ENCODE measurements at places on chromosomes 12 and 14.

DNA sequence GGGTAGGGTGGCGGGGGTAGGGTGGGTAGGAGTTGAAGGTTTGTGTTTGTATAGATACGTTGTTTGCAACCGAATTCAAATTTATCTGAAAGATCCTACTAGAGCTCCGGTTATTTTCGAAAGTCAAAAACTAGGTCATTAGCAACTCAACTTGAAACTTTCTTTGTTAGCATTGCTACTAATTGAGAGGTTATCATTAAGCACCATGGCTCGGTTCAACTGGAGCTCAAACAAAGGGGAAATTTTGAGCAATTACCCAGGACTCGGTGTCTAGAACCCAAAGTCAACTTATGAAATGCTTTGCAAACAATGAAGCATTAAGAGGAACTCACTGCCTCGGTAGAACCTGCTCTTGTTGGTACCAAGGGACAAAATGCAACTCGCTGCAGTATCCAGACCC is 207.7 kb downstream of the BCAT1 start:
- DNase-seq: no peak

GRCh38 chr14:75311356-75311755 is 32.7 kb downstream of the FOS start:
- no peak for DNase-seq

GRCh38 chr14:35826952-35827416 is 846 bp downstream of the BRMS1L start:
- DNase-seq: no peak

DNA sequence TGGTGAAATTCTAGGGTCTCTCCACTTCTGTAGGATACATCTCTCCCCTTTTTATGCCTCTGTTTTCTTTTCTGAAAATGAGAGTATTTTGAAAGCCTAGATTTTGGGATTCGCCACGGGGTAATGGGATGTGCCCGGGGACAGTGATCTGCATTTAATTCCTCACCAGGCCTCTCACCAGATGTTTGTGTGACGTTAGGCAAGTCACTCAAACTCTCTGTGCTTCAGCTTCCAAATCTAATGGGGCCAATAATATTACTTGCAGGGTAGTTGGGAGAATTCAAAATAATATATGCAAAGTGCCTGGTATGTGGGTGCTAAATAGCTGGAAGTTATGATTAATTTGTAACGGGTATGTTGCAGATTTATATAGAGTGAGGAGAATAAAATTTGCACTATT is 78.8 kb downstream of the C12orf75 start:
- no peak for DNase-seq

DNA sequence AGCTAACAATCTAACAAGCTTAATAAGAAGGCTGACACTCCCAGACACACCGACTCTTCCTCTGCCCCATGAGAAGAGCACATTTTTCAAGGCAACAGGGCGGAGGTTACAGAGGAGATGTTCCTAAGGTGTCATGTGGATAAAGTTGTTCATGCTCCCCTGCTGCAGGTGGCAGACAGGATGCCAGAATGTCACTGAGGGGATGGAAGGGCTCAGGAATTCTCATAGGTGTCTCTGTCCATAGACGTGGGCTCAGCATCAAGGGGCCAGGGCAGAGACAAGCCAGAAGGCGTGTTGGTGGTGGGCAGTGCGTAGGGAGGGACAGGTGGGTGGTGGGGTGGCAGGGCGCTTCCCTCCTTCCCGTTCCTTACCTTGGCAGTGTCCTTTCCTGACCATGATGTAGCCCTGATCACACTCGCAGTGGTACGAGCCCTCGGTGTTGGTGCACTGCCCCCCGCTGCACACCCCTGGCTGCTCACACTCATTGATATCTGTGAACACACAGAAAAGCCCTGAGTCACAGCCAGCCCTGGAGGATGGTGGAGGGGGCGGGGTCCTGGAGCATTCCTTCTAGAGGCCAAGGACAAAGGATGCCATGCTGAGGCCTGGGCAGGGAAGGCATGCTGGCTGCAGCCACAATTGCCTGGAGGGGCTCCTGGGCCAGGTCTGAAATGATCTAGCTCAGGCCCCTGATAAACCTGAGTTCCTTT is 23.0 kb downstream of the ISCA2 start:
- DNase-seq: no peak

DNA sequence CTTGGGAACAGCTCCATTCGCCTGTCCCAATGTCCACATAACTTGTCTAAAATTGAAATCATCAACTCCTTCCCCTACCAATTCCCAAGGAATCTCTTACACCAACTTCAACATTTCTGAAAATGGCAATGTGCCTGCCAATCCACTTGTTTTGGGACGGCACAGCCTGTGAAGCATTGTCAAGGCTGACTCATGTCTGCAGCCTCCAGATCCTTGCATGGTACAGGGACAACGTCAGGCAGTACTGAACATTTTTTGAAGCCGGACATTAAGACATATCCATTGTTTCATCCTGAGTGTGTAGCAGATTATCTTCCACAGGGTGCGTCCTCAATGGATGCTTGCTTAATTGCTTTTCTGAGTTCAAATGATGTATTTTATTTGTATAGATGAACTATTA is 794.1 kb downstream of the BCL11B start:
- no peak for DNase-seq

DNA sequence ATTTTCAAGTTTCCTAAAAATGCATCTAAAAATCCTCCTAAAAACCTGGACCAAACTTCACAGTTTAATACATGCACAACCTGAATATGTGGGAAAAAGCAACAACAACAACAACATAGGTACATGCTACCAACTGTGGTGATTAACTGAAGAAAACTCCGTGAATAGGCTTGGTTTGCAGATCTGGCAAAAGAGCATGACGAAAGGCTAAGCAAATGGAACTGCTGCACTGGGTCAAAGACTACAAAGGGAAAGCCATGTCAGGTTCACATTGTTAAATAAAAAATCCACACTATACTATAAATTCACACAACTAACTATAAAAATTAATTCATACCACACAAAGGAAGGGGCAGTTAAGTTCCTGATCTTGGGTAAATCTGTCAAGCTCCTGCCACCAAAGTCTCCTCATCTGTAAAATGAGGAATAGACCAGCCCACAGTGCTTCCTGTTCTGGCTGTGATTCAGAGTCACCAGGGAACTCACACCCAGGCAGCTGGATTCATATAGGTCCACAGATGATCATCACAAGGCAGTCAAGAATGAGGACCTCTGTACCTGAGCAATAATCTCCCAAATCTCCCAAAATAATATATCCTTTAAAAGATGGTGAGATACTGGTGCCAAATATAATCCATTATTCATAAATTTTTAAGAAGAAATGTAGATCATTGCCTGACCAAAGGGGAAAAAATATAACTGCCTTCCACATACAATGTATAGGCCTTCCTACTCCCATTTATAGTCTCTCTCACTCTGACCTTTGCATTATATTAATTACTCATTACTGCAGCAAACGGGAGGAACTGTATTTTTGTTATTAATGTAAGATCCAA is 7.0 kb downstream of the CORO1C start:
- DNase-seq: peak; percentile 21

DNA sequence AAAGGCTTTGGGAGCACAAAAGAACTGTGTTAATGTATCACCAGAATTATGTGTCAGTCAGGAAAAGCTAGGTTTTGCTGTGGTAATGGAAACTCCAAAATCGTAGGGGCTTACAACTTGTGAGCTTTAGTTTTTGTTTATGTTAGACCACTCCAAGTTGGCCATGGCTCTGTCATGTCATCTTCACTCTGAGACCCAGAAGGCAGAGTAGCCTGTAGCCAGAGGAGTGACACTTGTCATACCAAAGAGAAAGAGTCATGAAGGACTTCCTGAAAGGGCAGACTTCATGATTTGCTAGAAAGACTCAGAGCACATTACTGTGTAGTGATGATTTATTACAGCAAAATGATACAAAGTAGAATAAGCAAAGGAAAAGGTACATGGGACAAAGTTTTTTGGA is 133.6 kb upstream of the SSTR1 start:
- DNase-seq: no peak

- peak; percentile 70 for DNase-seq
These were observed 31.2 kb upstream of the FOS start for GRCh38 chr14:75247286-75247922.

- DNase-seq: no peak
These were observed 111.1 kb downstream of the GRIN2B start for GRCh38 chr12:13870255-13870654.

- DNase-seq: no peak
These were observed 45.2 kb downstream of the ABCD2 start for GRCh38 chr12:39574378-39574777.

GRCh38 chr12:75766263-75767160 is 255.1 kb upstream of the KRR1 start:
- no peak for DNase-seq

DNA sequence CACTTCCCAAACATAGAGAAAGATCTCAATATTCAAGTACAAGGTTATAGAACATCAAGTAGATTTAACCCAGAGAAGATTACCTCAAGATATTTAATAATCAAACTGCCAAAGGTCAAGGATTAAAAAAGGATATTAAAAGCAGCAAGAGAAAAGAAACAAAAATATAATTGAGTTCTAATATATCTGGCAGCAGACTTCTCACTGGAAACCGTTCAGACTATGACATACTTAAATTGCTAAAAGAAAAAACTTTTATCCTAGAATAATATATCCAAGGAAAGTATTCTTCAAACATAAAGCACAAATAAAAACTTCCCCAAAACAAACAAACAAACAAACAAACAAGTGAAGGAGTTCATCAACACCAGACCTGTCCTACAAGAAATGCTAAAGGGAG is 92.4 kb downstream of the FSCB start:
- no peak for DNase-seq

GRCh38 chr12:659090-659683 is 4.1 kb downstream of the NINJ2 start:
- DNase-seq: no peak

GRCh38 chr14:22491683-22492621 is 97.1 kb downstream of the DAD1 start:
- no peak for DNase-seq

GRCh38 chr14:31465111-31465510 is 7.8 kb upstream of the DTD2 start:
- DNase-seq: no peak

- DNase-seq: no peak
These were observed 35.7 kb upstream of the NCOR2 start for GRCh38 chr12:124603100-124603541.

DNA sequence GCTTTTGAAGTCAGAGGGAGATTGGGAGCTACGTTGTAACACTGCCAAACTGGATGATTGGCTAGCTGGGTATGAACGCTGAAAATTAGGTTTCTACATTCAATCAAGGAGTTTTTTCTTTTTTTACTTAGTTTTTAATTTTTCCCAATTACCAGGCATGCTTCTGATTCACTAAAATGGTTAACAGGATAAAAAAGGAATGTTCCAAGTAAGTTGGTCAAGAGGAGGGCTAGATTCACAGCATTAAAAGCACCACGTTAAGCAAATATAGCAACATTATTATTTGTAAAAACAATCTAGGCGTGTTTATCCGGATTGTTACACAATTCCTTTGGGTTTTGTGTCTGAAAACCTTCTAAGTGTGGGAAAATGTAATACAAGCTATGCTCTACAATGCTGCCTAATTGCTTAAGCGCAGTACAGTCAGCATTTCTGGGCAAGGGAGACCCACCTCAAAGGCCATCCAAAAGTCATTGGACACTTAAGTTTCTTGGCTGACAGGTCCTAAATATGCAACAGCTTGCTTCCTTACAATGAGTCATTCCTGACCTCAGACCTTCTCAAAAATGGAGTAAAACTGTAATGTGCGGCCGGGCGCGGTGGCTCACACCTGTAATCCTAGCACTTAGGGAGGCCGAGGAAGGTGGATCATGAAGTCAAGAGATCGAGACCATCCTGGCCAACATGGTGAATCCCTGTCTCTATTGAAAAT is 1.2 kb downstream of the RPLP0 start:
- DNase-seq: no peak

DNA sequence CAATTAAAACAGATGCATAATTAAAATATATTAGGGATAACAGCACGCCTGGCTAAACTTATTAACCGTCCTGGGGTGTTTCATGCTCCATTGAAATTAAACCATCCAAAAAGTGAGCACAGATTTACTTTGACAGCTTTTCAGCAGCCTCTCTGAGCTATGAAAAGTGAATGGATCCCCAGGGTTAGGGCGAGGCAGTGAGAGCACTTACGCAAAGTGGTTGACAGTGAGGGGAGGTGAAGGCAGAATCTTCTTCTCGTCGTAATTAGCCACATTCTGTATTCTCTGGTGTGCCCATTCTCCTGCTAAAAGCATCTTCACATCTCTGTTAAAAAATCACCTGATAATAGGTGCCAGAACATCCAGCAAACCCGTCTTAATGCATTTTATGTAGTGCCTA is 1.9 kb downstream of the TMTC2 start:
- no peak for DNase-seq

- no peak for DNase-seq
These were observed 55.1 kb downstream of the IQSEC3 start for GRCh38 chr12:121647-122046.

DNA sequence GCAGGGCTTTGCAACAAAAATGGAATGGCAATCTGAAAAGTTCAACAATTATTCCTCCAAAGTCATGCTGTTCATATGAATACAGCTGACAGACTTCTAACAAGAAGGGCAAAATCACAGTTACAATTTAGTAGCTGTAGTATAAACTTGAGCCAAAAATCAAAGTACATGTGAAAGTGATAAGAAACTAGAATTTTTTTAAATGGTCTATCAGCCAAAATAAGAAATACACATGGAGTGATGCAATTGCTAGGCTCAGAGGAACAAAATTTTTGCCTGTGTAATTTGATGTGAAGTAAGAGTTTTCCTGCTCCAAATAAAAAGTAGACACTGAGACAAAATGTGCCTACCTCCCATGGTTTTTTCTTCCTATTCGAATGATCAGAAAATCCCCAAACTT is 167.7 kb upstream of the CDKN3 start:
- no peak for DNase-seq

DNA sequence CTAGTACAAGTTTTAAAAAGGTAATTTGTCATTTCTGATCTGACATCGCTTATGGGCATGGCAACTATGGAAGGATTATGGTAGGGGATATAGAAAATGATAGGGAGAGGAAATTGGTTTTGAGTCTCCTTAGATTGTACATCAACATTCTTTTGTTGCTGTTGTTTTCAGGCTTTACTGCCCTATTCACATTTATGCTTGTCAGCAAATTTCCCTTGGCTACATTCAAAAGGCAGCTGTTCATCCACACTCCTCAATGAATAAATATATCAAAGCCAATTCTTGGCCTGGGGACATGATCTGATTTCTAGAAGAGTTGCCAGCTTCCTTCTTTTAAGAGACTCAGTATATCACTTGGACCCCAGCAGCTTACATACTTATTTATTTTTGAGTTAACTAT is 283.4 kb downstream of the CEP128 start:
- no peak for DNase-seq

DNA sequence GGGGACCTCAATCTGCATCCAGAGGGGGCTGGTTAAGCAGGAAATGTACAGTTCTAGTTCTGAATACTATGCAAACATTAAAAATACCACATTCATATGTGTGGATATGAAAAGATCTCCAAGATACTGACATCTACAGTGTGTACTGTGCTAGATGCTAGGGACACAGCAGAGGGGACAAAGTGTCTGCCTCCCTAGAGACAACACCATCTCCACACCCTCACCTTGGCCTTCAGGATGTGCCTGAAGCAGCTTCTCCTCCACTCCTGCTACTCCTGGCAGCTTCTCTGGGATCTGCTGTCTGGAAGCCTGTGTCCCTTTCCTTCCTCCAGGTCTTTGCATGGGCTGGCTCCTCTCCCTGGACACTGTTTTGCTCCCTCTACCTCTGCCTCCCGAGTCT is 10.7 kb upstream of the SRSF9 start:
- DNase-seq: no peak

GRCh38 chr12:77049767-77050353 is 15.5 kb downstream of the E2F7 start:
- DNase-seq: no peak

Data from stimulated activated naive CD8-positive, alpha-beta T cell treated with anti-CD3 and anti-CD28 coated beads, Interleukin-15, Interleukin-2, amounts not matched to agents 100 U/mL and 50 U/mL, for 24 hours (primary cell).